ENCODE measurements at places on chromosomes 1 and 21. TPM values are rescaled to one million over a fixed set of nuclear protein-coding genes. Genes with fewer than 3 reads are reported as not detected.

DNA sequence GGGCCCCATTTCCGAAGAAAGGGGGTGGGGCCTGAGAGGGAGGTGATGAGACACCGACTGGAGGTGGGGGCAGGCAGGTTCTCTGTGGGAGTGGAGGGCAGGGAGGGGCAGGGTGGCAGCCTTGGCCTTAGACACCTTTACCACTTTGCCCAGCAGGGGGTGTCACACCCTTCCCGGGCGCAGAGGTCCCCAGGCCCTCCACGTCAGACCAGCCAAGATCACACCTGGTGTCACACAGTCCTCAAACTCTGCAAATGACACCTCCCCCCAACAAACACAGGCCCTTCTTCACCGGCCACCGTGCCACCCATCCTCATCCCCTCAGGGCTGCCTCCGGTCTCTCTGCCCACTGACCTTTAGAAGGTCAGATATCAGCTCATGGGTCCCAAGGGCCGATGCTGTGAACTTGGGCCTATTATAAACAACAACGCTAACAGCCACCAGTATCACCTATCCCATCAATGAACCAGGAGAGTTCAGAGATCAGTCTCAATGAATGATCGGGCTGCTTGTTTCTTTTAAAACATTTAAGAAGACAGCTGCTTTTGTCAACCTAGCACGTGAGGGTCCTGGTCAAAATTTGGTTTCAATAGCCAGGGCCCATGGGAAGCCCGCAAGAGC lies 103.9 kb downstream of the CASZ1 start:
- no peaks in the 10 kb centered on the region for H3K36me3 ChIP-seq
- H3K4me3 ChIP-seq, result peak overlapping the region; percentile 51
- DNase-seq, result peak; percentile 58

DNA sequence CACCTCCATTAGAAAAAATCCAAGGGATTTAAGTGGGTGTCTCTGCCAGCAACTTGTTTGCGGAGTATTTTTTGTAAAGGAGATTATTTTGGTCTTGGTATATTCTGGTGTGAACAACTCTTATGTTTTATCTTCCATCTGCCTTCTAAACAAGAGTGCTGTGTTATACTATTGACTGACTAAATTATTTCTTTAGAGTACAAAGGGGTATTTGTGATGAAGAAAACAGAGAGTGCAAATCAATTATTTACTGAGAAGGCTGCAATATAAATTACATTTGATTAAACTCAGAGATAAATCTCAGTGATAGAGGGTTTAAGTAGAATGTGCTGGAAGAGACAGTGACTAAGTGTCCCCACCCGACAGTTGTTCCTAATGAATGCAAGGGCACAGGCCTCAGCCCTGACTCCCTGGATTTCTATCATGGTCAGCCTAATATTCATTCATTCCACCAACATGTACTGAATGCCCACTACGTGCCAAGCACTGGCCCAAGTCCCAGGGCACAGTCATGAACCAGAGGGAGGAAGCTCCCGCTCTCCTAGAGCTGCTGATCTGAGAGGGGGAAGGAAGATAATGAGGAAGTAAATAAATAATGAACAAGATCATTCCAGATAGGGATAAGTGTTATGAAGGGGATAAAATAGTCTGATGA lies 196.9 kb upstream of the C8B start:
- no peaks in the 10 kb centered on the region for H3K36me3 ChIP-seq
- no peaks in the 10 kb centered on the region for H3K27me3 ChIP-seq
- no peak overlapping the region for H3K4me3 ChIP-seq
- DNase-seq, result no peak
- H3K4me1 ChIP-seq, result peaks cover 11% of the 10 kb centered on the region

RNU1-4 gene
- 3,428 TPM for total RNA-seq

GNG4 gene
- total RNA-seq, result 1.8 TPM

All from endothelial cell (in vitro differentiated cells).